Smooth muscle cell of the brain vasculature (primary cell): ENCODE measurements at places on chromosomes 13 and 19.

- no peak for DNase-seq
These were observed 5.9 kb downstream of the WIZ start for GRCh38 chr19:15443838-15444237.

DNA sequence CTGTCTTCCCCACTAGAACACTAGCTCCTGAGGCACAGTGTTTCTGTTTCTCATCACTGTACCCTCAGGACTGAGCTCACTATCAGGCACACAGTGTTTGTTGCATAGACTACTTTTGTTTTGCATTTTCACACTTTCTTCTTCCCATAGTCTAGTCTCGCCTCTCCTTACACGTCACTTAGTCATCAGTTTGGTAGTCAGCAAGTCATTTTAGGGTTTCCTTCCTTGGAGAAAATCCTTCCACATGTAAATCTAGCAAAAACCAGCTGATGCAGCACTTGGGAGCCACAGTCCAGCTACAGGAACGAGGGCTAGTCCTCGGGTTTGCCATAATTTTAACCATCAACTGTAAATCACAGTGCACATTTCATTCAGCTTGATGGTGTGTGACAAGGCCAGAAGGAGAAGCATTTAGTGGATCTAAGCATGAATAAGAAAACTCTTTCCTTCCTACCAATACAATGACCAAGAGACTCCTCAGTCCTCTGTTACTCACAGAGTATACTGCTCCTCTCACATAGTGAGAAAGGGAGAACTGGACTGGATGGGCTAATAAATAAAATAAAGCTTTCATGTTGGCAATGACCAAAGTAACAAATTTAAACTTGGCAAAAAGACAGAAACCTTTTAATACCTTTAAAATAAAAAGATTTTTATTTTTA is 221.0 kb downstream of the KLF12 start:
- no peak for DNase-seq

DNA sequence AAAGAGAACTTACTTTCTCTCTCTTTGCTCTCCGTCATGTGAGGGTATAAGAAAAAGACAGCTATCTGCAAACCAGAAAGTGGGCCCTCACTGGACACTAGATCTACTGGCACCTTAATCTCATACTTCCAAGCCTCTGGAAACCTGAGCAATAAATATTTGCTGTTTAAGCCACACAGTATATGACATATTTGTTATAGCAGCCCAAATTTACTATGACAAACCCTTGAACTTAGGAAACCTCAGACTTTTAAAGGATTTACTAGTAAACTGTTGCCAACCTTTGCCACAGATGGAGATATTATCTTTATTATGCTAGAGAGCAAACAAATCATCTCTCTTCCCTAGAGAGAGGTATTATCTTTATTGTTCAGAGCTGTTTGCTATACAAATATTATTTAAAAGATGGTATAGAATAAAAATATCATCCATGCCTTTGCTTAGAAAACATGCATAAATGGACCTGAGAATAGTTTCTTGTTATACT is 1446.1 kb downstream of the SLITRK1 start:
- DNase-seq: no peak

- no peak for DNase-seq
These were observed 24.1 kb downstream of the C3 start for GRCh38 chr19:6696239-6696820.

GRCh38 chr19:16062789-16063188 is 13.5 kb upstream of the TPM4 start:
- no peak for DNase-seq

DNA sequence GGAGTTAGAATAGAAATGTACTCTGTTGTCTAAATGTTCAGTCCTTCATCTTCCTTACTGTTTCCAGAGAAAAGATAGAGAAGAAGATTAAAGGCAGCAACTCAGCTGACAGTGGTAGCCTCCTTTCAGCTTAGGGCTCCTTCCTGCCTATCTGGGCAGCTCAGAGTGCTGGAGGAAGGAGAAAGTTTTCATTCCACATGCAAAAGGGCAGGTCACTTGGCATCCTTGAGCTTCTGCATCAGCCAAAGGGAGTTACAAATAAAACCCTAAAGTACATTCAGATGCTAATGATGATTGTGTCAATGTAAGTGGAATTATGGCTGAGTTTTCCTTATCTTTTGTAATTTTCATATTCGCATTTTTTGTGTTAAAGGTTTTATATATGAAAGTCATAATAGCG is 58.9 kb downstream of the ESD start:
- no peak for DNase-seq

DNA sequence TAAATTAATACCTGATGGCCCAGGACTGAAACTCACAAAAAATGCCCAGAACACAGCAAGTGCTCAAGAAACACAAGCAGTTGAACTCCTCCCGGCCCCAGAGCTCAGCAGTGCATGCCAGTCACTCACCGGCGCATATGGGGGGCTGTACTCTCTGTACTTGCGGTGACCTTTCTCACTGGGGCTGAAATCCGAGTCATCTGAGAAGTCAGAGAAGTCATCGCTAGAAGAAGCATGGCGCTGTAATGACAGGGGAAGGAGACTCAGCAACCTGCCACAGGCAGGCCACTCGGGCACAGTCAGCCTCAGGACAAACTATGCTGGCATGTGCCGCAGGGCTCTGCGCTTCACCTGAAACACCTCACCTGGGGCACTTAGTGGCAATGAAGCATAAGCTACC is 19.7 kb downstream of the ZC3H4 start:
- no peak for DNase-seq

GRCh38 chr13:21152251-21152899 is 24.0 kb downstream of the SKA3 start:
- no peak for DNase-seq
